T-helper 17 cell (primary cell): ENCODE measurements at places on chromosomes 4 and X. TPM values are rescaled to one million over a fixed set of nuclear protein-coding genes. Genes with fewer than 3 reads are reported as not detected.
A peak's percentile ranks its signal among the peaks of the same experiment; 100 is the strongest.

DNA sequence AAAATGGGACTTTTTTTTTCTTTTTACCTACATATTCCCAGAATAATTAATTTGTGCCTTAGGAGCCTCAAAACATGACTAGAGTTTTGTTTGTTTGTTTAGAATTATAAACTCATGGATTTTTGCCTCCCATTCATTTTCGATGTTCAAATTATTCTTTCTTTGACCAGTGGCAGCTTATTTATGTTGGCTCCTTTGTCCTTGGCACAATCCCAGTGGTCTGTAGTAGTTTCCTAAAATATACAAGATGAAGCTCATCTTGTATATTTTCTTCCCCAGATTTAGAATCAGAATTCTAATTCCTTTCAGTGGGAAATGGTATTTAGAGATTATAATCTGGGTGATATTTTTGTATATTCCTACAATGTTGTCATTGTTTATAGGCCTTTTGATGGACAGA is 27.2 kb downstream of the DCK start:
- H3K4me3 ChIP-seq: no peak overlapping the region
- DNase-seq: no peak
- H3K27ac ChIP-seq: no peak overlapping the region
- peaks cover 3% of the 10 kb centered on the region for H3K36me3 ChIP-seq
- H3K27me3 ChIP-seq: no peaks in the 10 kb centered on the region

GRCh38 chr4:119246177-119246733 is 33.7 kb downstream of the USP53 start:
- no peaks in the 10 kb centered on the region for H3K27me3 ChIP-seq
- H3K36me3 ChIP-seq: peaks cover 14% of the 10 kb centered on the region

Gene PAGE3
- total RNA-seq: not detected

Gene CLDN24
- not detected for total RNA-seq

- peaks cover 2% of the 10 kb centered on the region for H3K4me1 ChIP-seq
- no peak overlapping the region for H3K4me3 ChIP-seq
- DNase-seq: no peak
- H3K27ac ChIP-seq: no peak overlapping the region
Measured at GRCh38 chr4:68460085-68460484, 12.8 kb downstream of the TMPRSS11E start.

GRCh38 chr4:8380511-8381415 is 59.8 kb downstream of the ACOX3 start:
- H3K36me3 ChIP-seq: no peaks in the 10 kb centered on the region
- H3K27ac ChIP-seq: no peak overlapping the region
- DNase-seq: no peak
- no peaks in the 10 kb centered on the region for H3K27me3 ChIP-seq

DNA sequence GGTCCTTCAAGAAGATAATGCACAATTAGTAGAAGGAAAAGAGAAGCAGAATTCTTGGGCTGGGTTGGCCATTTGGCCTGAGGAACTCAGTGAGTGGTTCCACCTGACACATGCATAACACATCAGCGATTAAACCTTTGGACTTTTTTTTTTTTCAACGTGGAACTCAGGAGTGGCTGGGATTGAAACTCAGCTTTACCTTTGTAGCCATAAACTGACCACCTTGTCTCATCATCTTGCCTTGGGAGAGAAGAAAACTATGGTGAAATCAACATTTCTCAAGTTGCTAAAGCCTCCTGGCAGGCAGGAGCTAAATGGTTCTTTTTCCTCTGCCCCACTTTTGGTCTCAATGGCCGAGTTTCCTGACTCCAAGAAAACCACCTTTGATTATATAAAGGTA is 16.3 kb downstream of the PTTG2 start:
- peak overlapping the region; percentile 60 for H3K27ac ChIP-seq
- H3K27me3 ChIP-seq: no peaks in the 10 kb centered on the region
- DNase-seq: no peak
- no peaks in the 10 kb centered on the region for H3K36me3 ChIP-seq

DNA sequence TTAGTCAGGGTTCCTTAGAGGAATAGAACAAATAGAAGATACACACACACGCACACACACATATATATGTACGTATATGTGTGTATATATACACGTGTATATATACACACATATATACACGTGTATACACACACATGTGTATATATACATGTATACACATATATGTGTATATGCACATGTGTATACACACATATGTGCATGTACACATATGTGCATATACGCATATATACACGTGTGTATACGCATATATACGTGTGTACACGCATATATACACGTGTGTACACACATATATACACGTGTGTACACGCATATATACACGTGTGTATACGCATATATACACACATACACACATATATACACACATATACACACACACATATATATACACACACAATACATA is 41.5 kb downstream of the ASMT start:
- no peak for DNase-seq
- peak overlapping the region; percentile 98 for H3K27ac ChIP-seq
- no peaks in the 10 kb centered on the region for H3K36me3 ChIP-seq
- peak overlapping the region; percentile 97 for H3K4me3 ChIP-seq
- no peaks in the 10 kb centered on the region for H3K27me3 ChIP-seq
- H3K4me1 ChIP-seq: peaks cover 30% of the 10 kb centered on the region

DNA sequence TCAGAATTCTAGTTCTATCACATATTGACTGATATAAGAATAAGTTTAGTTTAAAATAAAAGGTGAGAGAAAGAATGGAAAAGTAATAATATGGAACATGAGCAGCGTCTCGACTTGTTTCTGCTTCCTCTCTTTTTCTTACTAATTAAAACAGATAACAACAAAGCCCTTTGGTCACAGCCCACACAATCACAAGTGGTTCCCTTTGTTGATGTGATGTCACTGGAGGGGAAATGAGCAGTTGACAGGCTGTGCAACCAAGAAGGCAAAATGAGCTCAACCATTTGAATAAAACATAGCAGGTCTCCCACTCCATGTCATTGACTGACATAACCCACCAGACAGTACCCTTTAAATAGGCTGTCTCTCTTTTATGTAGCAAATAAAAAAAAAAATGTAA is 342.5 kb upstream of the MAGEB2 start:
- no peak overlapping the region for H3K27ac ChIP-seq
- H3K27me3 ChIP-seq: no peaks in the 10 kb centered on the region
- no peaks in the 10 kb centered on the region for H3K4me1 ChIP-seq
- no peaks in the 10 kb centered on the region for H3K36me3 ChIP-seq
- no peak for DNase-seq

- no peak overlapping the region for H3K27ac ChIP-seq
- peaks cover 5% of the 10 kb centered on the region for H3K27me3 ChIP-seq
- no peaks in the 10 kb centered on the region for H3K36me3 ChIP-seq
- no peak for DNase-seq
Measured at GRCh38 chrX:71210816-71211215, 12.2 kb upstream of the GJB1 start.

- DNase-seq: no peak
- H3K27me3 ChIP-seq: peaks cover 34% of the 10 kb centered on the region
- no peaks in the 10 kb centered on the region for H3K4me1 ChIP-seq
- no peak overlapping the region for H3K27ac ChIP-seq
Measured at GRCh38 chr4:122695226-122695625, 37.3 kb upstream of the BBS12 start.

Gene BEND2
- 11.9 TPM for total RNA-seq

- DNase-seq: no peak
- H3K36me3 ChIP-seq: no peaks in the 10 kb centered on the region
- no peak overlapping the region for H3K4me3 ChIP-seq
Measured at GRCh38 chrX:66654411-66654810, 15.5 kb upstream of the EDA2R start.

GRCh38 chr4:174358410-174358809 is 74.7 kb downstream of the CEP44 start:
- peaks cover 4% of the 10 kb centered on the region for H3K4me1 ChIP-seq
- no peaks in the 10 kb centered on the region for H3K36me3 ChIP-seq
- peaks cover 27% of the 10 kb centered on the region for H3K27me3 ChIP-seq
- H3K27ac ChIP-seq: no peak overlapping the region

DNA sequence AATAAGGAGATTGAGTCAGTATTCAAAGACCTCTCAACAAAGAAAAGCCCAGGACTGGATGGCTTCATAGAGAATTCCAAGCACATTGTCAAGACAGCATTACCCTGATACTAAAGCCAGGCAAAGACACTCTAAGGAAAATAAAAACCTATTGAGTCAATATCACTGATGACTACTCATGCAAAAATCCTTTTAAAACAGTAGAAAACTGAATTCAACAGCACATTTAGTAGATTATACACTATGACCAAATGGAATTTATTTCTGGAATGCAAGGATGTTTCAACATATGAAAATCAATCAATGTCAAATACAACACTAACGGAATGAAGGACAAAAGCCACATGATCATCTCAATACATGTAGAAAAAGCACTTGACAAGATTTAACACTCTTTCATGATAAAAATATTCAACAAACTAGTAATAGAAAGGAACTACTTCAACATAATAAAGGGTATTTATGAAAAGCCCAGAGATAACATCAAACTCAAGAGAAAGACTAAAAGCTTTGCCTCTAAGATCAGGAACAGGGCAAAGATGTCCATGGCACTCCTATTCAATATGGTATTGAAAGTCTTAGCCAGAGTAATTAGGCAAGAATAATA is 633.3 kb downstream of the ANKRD50 start:
- DNase-seq: no peak
- no peaks in the 10 kb centered on the region for H3K4me1 ChIP-seq
- H3K27ac ChIP-seq: no peak overlapping the region

Gene KLHL4
- not detected for total RNA-seq

Gene OPHN1
- total RNA-seq: 1.4 TPM

GRCh38 chr4:52094376-52095145 is 43.5 kb downstream of the SPATA18 start:
- H3K27ac ChIP-seq: no peak overlapping the region
- H3K4me3 ChIP-seq: no peak overlapping the region
- DNase-seq: no peak
- no peaks in the 10 kb centered on the region for H3K36me3 ChIP-seq
- H3K4me1 ChIP-seq: no peaks in the 10 kb centered on the region
- H3K27me3 ChIP-seq: peaks cover 19% of the 10 kb centered on the region

DNA sequence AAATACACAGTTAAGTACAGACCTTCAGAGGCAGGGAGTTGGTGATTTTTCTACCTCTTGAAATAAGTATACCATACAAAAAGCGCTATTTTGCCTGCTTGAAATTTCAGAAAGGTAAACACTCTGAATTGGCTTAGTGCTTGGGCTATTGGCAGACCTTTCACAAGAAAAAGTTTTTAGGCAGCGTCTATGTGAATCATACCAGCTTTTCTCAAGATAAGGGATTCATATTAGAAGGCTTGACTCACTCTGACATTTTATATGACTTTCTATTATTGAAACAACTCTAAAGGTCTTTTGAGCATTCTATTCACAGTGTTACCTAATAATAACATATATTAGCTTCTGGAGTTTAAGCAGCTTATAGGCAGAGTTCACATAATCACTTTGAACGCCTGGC is 286.4 kb upstream of the FAT1 start:
- H3K4me3 ChIP-seq: no peak overlapping the region
- H3K36me3 ChIP-seq: no peaks in the 10 kb centered on the region
- H3K27me3 ChIP-seq: no peaks in the 10 kb centered on the region

DNA sequence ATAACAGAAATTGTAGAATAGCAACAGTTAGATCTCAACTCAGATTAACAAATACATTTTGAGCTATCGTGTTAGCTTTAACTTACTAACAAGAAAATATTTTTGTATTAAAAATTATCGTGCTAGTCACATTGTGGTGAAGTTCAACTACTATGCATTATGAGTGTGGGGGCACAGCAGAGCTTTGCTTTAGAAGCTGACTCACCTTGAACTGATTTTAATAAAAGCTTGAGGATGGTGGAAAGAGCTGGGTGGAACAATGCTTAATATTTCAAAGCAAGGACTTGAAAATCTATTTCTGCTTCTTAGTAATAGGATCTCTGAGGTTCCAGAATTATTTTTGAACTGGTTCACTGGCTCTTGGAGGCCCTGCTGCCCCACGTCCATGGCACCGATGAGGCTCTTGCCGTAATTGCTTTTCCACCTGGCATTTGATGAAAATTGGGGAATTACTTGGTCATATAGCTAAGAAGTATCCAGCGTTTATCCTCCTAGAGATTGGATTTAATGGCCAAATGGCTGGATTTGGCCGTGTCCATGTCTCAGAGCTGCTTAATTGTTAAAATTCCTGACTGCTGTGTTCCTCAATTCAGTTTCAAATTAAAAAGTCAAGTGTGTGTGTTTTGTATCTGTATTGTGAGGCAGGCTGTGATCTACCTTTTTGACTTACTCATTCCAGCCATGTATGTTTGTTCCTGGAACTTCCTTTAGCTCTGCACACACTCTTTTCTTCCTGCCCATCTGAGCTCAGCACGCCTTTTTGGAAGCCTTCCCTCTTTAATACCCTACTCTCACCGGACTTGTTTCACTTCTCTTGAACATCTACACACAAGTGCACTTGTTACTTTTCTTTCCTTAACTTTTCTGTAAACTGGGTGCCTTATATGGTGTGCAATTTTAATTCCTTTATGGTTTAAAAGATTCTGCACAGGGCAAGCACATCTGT is 66.6 kb upstream of the LIMCH1 start:
- no peak overlapping the region for H3K27ac ChIP-seq
- no peaks in the 10 kb centered on the region for H3K27me3 ChIP-seq
- peaks cover 2% of the 10 kb centered on the region for H3K36me3 ChIP-seq
- no peak for DNase-seq

DNA sequence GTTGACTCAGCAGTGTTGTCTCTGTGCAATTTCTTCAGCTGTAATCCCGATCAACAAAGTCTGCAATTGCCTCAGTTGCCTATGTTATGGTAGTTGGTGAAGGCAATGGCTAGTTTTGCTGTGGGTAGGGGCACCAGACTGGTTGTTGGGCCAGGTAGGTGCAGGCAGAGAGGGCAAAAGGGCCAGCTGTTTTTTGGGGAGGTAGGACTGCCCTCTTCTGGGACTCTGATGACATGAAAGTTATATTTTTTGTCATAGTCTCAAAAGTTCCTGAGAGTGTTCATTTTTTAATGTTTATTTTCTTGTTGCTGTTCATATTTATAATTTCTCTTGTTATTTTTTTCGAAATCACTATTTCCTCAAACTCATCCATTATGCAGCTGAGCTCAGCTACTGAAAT is 25.1 kb downstream of the DCAF12L2 start:
- no peaks in the 10 kb centered on the region for H3K27me3 ChIP-seq
- DNase-seq: no peak
- no peak overlapping the region for H3K27ac ChIP-seq
- no peak overlapping the region for H3K4me3 ChIP-seq
- H3K36me3 ChIP-seq: no peaks in the 10 kb centered on the region

Gene ODAM
- total RNA-seq: not detected

DNA sequence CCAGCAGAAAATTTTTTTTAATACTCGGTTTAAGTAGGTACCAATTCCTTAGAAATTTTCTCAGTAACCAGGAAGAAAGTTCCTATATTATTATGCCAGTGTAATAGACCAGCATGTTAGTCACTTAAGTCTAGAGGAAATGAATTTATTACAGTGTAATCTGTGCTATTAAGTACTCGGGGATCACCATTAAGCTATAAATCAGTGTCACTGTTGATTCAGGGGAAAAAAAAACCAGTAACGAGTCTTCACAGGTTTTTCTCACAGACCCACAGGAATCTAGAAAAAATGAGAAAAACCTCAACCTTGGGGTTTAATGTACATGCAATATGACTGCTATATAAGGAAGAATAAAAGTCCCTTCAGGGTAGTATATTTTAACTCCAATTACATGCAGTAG is 138.3 kb upstream of the IL1RAPL2 start:
- DNase-seq: no peak
- H3K27ac ChIP-seq: no peak overlapping the region
- H3K27me3 ChIP-seq: peaks cover 9% of the 10 kb centered on the region
- no peaks in the 10 kb centered on the region for H3K4me1 ChIP-seq
- H3K36me3 ChIP-seq: no peaks in the 10 kb centered on the region

- no peak for DNase-seq
- no peaks in the 10 kb centered on the region for H3K36me3 ChIP-seq
- H3K4me1 ChIP-seq: no peaks in the 10 kb centered on the region
- H3K4me3 ChIP-seq: no peak overlapping the region
Measured at GRCh38 chr4:71729856-71730255, 54.0 kb downstream of the GC start.
